ENCODE measurements at places on chromosomes 7 and 10.

DNA sequence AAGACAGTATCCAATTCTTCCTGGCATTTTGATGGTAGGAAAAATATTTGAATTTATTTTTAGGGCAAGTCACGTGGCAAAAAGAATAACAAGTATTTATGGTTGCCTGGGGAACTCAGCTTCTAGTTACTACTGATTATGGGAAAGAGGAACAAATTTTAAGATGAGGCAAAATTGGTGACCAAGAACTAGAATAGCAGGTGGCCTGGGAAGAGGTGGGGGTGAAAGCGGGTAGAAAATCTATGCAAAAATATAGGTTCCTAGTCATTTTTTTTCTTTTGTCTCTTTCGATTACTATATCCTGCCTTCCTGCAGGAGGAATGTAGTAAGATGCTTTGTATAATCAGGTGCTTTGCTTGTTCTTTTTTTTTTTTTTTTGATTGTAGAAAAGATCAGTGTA is 27.8 kb downstream of the ENTPD1 start:
- no peak for DNase-seq

- DNase-seq, result no peak
These were observed 327.5 kb upstream of the MEOX2 start for GRCh38 chr7:16014031-16014430.

GRCh38 chr7:155300641-155301452 is 3.2 kb downstream of the INSIG1 start:
- DNase-seq, result peak; percentile 53

GRCh38 chr10:85978566-85979358 is 387.8 kb downstream of the GRID1 start:
- DNase-seq, result no peak

GRCh38 chr7:139575338-139575680 is 51.8 kb downstream of the CLEC2L start:
- no peak for DNase-seq

- no peak for DNase-seq
These were observed 46.2 kb downstream of the CPVL start for GRCh38 chr7:29099896-29100847.
